ENCODE measurements at places on chromosomes 2 and 18. TPM values are rescaled to one million over a fixed set of nuclear protein-coding genes. Genes with fewer than 3 reads are reported as not detected.

Gene MC2R
- total RNA-seq = not detected

Gene GPR45
- 0.22 TPM for total RNA-seq

Gene ABCG8
- not detected for total RNA-seq

Gene CYP20A1
- total RNA-seq = 11.1 TPM

Gene TM4SF20
- total RNA-seq = not detected

Gene EMX1
- 1.0 TPM for total RNA-seq

Gene CNGA3
- not detected for total RNA-seq

Gene OR6B2
- not detected for total RNA-seq

Gene SPATA3
- not detected for total RNA-seq

Gene LMAN2L
- total RNA-seq = 13.0 TPM
